ENCODE measurements at places on chromosomes 13 and 19. TPM values are rescaled to one million over a fixed set of nuclear protein-coding genes. Genes with fewer than 3 reads are reported as not detected.

The PGLYRP2 gene
- total RNA-seq, result 0.05 TPM

The HIF3A gene
- total RNA-seq, result 23.1 TPM

The NCAN gene
- not detected for total RNA-seq

The ZIC5 gene
- total RNA-seq, result under 0.01 TPM

The MBOAT7 gene
- 33.5 TPM for total RNA-seq

The LHB gene
- total RNA-seq, result not detected

The CYP2F1 gene
- total RNA-seq, result not detected

DNA sequence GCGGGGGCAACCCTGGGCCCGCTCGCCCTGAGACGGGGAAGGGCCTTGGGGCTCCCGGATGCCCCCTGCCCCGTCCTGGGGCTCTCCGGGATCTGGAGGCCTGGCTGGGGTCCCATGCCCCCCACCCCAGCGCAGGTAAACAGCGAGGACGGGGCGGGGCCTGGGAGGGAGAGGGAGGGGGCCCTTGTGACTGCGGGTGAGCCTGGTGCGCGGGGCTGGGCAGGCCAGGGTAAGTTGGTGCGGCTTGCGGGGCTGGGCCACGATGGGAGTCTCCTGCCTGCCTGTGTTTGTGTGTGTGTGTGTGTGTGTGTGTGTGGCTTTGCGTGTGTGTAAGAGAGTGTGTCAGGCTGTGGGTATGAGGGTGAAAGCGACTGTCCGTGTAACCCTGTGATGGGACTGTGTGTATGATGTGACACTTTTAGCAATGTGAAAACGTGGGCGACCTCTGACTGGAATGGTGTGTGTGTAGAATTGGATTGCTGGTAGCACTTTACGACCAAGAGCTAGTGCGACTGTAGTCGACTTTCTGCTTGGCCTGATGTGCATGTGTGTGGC is 426 bp downstream of the KLC3 start:
- peak; percentile 9 for DNase-seq

GRCh38 chr13:112851107-112852038 is 117.6 kb upstream of the MCF2L start:
- no peak for DNase-seq

DNA sequence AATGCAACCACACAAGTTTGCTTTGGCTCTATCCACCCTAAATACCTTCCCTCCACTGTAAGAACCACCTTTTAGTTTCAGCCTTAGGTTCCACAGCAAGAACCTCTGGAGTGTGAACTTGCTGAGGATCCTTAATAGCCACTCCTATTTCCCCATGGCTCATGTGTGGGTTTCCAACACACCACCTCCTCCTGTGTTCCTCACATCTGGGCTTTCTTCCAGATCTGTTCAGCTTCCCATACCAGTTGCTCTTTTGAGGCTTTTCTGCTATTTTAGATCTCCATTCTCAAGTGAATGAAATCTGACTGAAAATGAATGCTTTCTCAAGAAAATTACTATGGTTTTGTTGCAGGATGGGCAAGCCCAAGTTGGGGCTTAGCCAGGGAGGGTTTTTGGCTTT is 104.8 kb upstream of the MIR17HG start:
- no peak for DNase-seq

DNA sequence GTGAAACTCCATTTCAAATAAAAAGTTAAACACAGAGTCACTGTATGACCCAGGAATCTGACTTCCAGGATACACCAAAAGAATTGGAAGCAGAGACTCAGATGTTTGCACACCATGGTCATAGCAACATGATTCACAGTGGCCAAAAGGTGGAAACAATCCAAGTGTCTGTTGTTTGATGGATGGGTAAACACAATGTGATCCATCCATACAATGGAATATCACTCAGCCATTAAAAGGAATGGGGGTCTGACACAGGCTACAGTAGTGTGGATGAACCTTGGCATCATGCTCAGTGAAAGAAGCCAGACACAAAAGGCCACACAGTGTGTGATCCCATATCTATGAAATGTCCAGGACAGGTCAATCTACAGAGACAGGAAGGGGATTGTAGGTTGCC is 174.3 kb downstream of the PTPRS start:
- DNase-seq, result peak; percentile 16

DNA sequence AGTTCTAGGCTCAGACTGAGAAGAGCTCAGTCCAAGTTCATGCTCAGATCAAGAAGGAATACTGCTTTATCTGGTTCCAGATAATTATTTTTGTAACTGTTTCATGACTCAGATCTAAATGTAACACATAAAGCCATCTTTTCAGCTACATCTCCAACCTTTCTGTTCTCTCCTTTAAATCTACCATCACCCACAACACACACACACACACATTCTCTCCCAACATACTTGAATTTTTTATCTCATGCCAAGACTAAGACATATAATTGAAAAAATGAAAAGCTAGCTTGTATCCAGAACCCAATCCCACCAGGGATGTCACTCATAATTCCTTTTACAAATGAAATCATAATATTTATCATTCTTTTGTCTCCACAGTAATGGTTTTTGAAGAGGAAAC is 7.6 kb downstream of the KATNAL1 start:
- no peak for DNase-seq

DNA sequence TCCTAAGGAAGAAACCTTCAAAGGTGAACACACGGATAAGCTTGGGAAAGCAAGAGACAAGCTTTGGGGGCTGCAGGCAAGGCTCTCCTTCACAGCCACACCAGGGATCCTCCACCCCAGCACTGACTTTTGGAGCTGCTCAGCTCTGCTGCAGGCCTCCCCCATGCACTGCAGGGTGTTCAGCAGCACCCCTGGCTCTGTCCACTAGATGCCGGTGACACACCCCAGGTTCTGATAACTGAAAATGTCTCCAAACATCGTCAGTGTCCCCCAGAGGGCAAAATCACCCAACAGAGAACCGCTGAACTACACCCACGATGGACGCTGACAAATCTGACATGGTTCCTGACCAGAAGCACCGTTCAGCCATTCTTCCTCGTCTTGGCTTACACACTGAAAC is 90.5 kb downstream of the STK24 start:
- DNase-seq, result no peak

DNA sequence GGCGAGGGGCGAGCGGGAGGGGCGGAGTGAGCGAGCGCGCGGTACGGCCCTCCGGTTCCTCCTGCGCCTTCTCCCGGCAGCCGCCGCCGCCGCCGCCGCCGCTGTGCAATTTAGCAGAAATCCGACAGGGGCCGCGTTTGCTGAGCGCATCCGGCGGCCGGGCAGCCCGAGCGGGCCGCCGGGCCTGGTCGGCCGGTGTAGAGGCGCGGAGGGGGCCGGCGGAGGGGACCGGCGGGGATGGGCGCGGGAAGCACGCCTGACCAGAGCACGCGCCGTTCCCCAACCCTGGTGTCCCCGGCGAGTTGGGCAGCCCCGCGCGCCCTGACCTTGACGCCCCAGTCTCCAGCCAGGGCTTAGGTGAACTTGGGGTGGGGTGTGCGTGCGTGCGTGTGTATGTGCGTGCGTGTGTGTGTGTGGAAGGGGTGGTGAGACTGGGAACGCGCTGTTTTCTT is 144.5 kb upstream of the ZNF536 start:
- DNase-seq, result peak; percentile 74

GRCh38 chr19:47019431-47020041 is at the start of gene NPAS1:
NPAS1 (plus strand) TSS chr19:47019837; CDS start chr19:47021048, 1,211 bp downstream.
- no peak for DNase-seq

DNA sequence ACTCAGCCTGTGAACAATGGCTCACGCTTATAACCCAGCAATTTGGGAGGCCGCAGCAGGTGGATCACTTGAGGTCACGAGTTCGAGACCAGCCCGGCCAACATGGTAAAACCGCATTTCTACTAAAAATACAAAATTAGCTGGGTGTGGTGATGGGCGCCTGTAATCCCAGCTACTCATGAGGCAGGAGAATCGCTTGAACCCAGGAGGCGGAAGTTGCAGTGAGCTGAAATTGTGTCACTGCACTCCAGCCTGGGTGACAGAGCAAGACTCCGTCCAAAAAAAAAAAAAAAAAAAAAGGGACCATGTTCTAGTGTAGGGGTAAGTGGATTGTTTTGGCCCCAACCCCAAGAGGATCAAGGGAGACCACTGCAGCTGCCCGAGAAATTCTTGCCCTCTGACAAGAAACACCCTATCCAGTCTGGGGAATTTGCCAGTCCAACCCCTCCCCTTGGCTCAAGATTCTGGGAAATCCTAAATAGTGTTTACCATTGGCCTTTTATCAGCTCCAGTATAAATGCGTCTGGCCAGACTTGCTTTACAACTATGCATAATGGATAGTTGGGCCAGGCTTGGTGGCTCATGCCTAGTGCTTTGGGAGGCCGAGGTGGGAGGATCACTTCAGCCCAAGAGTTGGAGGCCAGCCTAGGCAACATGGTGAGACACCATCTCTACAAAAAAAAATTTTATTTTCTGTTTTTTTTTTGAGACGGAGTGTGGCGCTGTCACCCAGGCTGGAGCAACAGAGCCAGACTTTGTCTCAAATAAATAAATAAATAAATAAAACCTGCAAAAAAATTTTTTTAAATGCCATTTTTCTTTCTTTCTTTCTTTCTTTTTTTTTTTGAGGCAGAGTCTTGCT is 5.1 kb upstream of the DHDH start:
- no peak for DNase-seq

- DNase-seq, result no peak
Measured at GRCh38 chr13:100381595-100382224, 206.9 kb downstream of the GGACT start.
